ENCODE measurements at places on chromosomes 4 and X.

DNA sequence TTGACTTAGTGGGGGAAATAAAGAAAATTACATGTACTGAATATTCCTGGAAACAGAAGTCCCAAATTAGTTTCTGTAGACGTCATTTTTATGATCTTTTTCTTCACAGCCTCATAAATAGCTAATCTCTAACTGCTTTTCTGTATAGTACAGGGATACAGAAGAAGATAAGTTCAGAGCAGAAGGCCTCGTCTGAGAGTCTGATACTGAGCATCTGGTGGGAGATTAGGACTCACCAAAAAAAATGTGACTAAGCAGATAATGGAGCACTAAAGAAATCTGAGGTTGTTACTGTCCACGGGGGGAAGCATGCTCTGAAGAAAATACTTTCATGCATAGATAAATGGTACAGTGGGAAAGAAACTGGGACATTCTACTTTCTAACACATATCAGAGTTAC lies 115.3 kb upstream of the TRPC5 start:
- DNase-seq: no peak

DNA sequence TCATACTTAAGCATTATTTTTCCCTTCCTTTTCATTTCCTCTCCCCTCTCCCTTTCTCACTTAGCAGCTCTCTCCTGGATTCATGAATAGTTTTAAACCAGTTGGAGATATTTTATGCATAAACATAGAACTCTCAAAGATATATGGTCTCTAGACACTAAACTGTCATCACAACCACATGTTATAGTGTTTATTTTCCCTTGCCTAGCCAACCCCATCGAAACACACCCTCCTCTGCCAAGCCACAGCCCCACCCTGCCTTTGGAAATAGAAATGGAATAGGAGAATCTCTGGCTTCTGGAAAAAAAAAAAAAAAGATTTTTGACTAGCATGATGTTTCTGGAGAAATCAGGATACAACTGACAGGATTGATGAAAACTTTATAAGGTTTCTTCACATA lies 64.8 kb upstream of the RBPJ start:
- no peak for DNase-seq

- no peak for DNase-seq
Observed at GRCh38 chr4:176492646-176493302, 173.0 kb downstream of the SPCS3 start.

GRCh38 chr4:71275570-71275969 lies 63.2 kb upstream of the SLC4A4 start:
- no peak for DNase-seq

- no peak for DNase-seq
Observed at GRCh38 chrX:16087076-16087475, 36.3 kb upstream of the GRPR start.

DNA sequence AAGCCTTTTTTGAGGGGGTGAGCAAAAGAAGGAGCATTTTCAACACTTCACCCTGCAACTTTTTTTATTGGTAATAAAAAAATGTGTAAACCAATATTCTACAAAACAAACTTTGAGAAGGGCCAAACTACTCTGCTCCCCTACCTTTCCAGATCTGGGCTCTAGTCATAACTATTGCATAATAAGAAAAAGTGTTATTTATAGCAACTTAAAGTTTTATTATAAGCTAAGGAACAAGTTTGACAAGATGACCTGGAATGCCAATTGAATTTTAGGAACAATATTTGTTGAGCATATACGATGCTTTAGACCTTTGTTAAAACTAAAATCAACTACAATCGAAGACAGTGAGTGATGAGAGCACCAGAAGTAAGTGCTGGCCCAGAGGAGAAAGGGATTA lies 409.6 kb downstream of the IL15 start:
- no peak for DNase-seq

- DNase-seq: no peak
Observed at GRCh38 chr4:10963958-10964703, 279.6 kb upstream of the CLNK start.

GRCh38 chr4:177351622-177352244 lies 42.1 kb downstream of the NEIL3 start:
- DNase-seq: no peak

- DNase-seq: no peak
Observed at GRCh38 chr4:31667686-31668085, 947.5 kb downstream of the PCDH7 start.

DNA sequence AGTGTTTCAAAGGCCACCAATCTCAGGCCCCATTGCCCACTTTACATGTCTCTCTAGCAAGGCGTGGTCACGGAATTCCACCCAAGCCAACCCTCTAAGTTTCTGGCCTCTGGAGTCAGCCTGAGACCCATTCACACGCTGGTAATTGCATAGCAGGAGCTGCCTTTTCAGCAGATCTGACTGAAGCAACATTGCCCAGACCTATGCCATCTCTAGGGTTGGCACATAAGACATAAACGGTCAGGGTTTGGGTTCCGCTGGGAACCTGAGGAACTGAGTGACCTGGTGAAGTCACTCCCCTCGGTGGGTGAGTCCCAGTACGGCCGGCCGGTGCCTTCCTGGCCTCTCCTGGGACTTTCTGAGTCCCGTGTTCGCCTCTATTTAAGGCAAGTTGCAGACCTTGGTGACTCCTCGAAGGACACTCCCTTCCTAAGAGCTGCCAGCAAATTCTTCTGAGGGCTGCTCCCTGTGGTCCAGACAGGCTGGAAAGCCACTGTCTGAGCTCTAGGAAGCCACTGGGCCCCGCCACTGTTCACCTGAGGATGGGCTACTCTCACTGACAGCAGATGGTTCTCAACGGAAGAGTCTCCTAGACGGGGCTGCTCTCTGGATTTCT lies 15.9 kb downstream of the CTAG1A start:
- no peak for DNase-seq

- no peak for DNase-seq
Observed at GRCh38 chrX:129025376-129025775, 497.9 kb downstream of the SMARCA1 start.

DNA sequence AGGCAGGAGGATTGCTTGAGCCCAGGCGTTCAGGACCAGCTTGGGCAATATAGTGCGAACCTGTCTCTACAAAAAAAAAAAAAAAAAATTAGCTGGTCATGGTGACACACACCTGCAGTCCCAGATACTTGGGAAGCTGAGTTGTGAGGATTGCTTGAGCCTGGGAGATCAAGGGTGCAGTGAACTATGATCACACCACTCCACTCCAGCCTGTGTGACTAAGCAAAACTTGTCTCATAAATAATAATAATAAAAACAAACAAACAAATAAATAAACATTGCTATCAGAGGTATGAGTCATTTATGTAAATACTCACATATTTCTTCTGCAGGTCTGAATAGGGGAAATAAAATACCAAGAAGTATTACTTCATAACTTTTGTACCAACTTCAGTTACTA lies 1372.7 kb upstream of the AGA start:
- DNase-seq: no peak

- DNase-seq: no peak
Observed at GRCh38 chrX:40097504-40098263, at the start of gene BCOR. BCOR (minus strand) TSS chrX:40097958; CDS start chrX:40077929, 20,029 bp downstream.

GRCh38 chr4:41058426-41058825 lies 155.9 kb downstream of the APBB2 start:
- no peak for DNase-seq

DNA sequence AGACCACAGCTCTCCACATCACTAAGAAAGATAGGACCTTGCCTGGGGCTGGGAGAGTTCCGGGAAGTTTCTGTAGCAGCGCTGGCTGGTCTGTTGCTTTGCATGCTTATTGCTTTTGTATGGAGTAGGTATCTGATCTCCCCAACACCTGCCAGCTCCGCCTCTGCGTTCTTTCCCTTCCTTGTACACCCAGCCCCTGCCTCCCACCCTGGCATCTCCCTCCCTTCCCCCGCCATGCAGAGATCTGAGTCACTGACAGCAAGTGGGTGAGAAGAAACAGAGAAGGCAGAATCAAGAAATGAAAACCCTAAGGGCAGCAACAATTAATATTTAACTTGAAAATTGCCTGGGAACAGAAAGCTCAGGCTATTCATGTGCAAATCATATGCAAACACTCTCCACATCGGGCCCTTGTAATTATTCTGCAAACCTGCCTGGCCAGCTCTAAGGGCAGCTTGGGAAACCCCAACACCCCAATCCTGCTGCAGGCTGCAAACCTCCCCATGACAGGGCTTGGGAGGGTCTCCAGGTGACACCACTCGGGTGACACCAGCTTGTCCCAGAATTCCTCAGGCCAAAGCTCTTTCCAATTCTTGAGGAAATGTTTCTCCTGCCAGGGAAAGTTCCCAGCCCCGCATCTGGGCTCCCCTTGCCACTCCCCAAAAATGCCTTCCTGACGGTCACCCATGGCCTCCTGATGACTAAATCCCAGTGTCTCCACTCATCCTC lies 257.2 kb downstream of the FBXW7 start:
- DNase-seq: peak; percentile 62

- no peak for DNase-seq
Observed at GRCh38 chr4:184459413-184459812, 14.9 kb downstream of the IRF2 start.

GRCh38 chrX:81280148-81280547 lies 78.2 kb downstream of the SH3BGRL start:
- no peak for DNase-seq

GRCh38 chrX:65720381-65720964 lies 53.0 kb downstream of the MSN start:
- DNase-seq: no peak

DNA sequence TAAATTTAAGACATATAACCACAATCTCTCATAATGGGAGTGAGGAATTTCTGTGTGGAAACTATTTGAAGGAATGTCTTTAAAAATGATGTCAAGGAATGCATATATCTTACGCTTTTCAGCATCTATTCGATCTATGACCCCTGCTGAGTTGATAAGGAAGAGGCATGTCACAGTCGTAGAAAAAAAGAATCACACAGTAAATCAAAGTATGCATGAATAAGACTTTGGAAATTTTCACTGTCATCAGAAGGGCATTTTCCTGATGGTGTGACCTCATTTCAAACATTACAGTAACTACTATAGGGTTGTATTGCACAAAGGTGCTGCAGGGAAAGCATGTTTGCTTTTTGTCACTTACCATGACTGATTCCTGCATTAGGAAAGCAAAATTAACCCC lies 41.5 kb downstream of the REELD1 start:
- no peak for DNase-seq

- no peak for DNase-seq
Observed at GRCh38 chr4:120796271-120796670, 126.3 kb downstream of the PRDM5 start.

- no peak for DNase-seq
Observed at GRCh38 chrX:9627922-9628321, 137.7 kb downstream of the GPR143 start.

DNA sequence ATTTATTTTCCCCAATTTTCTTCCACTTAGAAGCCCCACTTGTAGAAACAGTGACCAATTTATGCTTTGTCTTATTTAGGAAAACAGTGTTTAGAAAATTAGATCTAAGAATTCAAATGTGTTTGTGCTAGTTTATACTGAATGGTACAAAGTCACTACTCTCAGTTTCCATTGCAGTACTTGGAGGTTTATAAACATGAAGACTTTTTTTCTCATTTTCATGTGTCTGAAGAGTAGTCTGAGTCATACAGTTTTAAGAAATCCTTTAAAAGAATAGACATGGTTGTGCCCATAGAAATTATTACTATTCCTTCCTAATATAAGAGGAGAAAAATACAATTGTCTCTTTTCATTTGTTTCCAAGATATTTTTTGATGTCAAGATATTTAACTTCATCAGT lies 458.7 kb downstream of the NAF1 start:
- no peak for DNase-seq

GRCh38 chr4:138692411-138692810 lies 323.2 kb upstream of the NOCT start:
- no peak for DNase-seq

GRCh38 chrX:119427024-119427794 lies 28.1 kb downstream of the SLC25A43 start:
- DNase-seq: no peak

- DNase-seq: no peak
Observed at GRCh38 chr4:159685340-159686092, 582.6 kb downstream of the RAPGEF2 start.

DNA sequence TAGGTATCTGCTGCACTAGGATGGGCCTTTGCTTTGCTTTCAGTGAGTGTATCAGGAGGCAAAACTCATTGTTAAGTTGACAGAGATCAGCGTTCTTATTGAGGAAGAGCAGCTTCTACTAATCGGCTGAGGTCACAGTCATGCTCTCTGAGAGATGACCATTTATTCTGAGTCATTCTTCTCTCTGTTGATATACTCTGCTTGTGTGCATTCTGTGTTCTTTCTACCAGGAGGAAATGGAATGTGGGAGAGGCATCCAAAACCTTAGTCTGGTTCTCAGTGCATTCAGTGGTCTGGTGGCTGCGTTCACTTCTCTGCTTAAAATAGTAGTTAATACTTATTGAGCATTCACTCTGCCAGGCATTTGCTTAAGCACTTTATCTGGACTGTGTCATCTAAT lies 66.2 kb downstream of the RRAGB start:
- DNase-seq: no peak

GRCh38 chr4:46945062-46945461 lies 36.0 kb upstream of the COX7B2 start:
- DNase-seq: no peak

GRCh38 chr4:54781756-54782155 lies 124.0 kb downstream of the KIT start:
- DNase-seq: no peak

DNA sequence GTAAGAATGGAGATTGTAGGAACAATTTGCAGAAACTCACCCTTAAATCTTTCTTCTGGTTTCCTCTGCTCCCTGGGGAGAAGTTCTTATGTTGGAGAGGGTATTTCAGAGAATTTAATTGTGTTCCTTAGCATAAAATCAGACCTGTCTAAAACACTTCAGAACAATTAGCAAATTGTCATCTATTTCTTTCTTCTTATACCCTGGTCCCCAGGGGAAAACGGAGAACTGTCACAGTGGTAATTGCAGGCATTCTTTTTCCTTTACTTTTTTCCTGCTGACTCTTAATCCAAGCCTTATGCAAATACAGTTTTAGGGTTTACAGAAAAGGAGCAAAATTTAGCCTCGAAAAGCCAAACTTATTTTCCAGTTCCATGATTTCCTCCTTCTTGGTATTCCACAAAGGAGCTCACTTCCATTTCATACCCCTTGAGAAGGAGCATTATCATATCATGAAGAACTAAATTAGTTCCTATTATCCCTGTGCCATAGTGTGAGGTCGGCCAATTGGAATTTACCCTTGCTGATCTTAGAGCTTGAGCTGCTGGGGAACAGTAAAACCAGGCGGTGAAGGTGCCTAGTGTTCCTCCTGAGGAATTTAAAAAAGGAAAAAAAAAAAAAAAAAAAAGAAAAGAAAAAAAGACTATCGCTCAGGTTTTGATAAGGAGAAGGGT lies 173.8 kb downstream of the IL15 start:
- DNase-seq: no peak

DNA sequence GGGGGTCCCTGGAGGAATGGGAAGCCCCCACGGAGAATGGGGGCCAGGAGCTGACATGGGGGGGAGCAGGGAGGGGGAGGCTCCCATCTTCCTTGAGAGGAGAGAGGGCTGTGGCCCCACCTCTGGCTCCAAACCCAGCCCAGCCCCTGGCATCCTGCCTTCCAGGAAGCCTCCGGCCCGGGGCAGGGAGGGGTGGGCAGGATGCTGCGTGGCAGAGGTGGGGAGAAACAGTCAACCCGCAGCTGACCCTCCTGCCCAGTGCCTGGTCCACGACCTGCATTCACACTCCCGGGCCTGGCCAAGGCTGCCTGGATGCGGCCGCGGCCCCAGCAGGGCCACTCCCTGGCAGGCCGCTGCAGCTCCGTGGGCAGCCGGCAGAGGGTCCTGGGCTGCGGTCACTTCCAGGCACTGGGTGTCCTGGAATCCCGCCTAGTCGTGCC lies 39.0 kb downstream of the CPLX1 start:
- no peak for DNase-seq

GRCh38 chr4:145697332-145697731 lies 17.4 kb downstream of the C4orf51 start:
- no peak for DNase-seq

- no peak for DNase-seq
Observed at GRCh38 chrX:10010686-10011085, 43.5 kb downstream of the CLDN34 start.
